ENCODE measurements at places on chromosomes 12 and 14.
A peak's percentile ranks its signal among the peaks of the same experiment; 100 is the strongest.

DNA sequence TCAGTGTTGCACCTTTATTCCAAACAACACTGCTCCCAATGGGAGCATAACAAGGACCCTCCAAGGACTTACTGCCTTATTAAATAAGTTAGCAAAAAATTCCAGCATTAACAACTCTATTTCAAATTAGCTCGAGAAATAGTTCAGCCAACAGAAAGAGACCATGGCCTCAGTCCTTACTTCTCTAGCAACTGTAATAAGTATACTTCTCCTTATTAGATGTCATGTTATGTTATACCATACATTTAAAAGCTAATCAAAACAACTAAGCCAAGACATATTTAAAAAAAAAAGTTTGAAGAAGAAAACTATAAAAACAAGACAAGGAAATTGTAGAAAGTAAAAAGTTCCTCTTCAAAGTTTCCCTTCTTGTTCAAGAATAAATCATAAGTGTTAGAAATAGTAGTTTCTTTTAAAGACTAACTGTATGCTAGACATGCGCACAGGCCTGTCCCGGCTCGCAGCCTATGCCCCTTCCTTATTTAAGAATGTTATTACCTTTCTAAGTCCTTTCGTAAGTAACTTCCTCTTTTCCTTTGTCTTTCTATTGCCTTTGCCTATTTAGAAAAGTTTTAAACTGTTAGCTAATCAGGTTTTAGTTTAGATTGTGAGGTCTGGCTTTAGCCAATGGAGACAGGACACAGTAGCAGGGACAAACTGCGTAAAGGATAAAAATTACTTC lies 68.6 kb downstream of the RESF1 start:
- no peak for DNase-seq

DNA sequence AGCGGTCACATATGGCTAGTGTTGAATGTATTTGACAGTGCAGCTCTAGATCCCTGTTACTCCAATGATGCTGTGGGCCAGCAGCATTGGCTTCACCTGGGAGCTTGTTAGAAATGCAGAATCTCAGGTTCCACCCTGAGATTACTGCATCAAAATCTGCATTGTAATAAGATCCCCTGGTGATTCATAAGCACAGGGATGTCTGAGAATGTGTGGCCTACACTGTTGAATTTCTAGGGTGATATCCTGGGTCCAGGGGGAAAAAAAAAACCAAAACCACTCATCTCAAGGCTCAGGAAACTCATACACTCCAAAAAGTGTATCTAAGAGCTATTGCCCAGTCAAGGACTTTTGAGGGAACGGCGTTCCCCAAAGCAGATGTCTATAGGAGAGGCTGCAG lies 196.8 kb downstream of the PPM1H start:
- no peak for DNase-seq

DNA sequence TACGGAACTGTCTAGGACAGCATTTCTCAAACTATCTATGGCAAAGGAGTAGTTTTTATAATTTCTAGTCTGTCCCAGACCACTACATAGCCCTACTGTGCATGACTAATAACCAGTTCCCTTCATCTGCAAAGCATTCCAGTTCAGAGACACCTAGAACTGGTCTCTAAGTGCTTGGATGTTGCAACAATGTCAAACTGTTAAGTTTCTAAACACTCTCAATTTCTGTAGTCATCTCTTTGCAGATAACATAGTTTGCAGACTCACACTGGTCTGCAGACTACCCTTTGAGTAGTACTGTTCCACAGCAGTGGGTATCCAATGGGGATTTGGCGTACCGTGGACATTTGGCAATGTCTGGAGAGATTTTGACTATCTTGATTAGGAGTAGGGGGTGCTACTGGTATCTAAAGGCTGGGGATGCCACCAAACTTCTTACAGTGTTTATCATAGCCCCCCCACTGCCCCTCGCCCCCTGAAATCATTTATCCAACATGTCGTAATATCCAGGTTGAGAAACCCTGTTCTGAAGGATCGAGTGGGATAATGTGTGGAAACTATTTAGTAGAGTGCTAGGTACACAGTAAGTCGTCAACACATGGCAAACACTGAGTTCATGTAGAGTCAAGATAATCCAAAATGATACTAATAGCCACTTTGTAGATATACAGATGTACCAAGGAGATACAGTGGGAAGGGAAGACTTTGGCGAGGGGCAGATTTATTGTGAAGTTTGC lies 1.7 kb downstream of the C12orf76 start:
- peak; percentile 66 for DNase-seq

GRCh38 chr12:39815746-39816145 lies 196.1 kb upstream of the ABCD2 start:
- DNase-seq: no peak

- peak; percentile 86 for DNase-seq
Observed at GRCh38 chr12:57771236-57771872, 551 bp downstream of the METTL1 start.

DNA sequence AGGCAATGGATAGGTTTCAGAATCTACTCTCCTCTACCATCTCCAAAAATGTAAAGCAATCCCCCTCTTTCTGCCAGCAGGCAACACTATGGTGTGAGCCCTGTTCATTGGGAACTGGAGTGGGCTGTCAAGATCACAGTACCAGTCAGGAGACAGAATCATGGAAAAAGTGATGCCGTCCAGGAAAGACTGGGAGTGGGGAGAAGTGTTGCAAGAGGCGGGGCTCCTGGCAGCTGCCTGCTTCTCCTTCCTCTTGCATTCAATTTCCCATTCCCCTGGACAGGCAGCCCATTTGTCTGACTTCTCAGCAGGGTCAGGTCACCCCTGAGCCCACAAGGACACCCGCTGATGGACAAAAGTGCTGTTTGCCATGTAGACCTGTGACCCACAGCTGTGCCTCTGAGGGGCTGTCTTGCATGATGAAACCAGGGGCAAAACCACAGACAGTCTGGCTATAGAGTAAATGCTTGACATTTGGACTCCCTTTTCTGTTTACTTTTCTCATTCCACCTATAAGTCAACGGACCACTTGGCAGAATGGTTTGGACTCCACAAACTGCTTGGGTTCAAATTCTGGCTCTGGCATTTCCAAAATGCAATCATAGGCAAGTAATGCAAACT lies 30.1 kb upstream of the RPH3A start:
- DNase-seq: no peak

GRCh38 chr12:14564336-14564959 lies 3.2 kb downstream of the PLBD1 start:
- no peak for DNase-seq

DNA sequence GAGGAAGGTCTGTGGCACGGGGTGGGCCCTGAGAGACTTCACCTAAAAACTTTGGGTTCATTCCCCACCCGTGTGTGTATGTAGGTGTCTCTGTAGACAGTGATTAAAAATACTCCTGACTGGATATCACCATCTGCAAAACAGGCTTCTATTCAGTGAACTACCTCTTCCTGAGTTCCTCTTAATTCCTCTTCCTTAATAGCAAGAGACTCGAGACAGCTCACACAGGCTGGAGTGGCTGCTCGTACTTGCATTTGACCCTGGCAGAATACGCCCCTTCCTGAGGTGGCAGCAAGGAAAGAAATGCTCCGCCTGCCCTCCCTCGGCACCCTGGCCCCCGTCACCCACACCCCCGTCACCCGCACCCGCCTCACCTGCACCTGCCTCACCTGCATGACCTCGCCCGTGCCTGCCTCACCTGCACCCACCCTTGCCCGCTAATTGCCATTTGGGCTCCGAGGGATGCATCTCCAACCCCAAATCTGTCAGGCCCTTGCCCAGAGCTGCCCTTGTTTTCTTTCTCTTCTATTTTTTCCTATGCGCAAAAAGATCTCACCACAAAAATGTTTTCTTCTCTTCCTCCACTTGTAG lies 90.0 kb downstream of the FBXL14 start:
- no peak for DNase-seq

DNA sequence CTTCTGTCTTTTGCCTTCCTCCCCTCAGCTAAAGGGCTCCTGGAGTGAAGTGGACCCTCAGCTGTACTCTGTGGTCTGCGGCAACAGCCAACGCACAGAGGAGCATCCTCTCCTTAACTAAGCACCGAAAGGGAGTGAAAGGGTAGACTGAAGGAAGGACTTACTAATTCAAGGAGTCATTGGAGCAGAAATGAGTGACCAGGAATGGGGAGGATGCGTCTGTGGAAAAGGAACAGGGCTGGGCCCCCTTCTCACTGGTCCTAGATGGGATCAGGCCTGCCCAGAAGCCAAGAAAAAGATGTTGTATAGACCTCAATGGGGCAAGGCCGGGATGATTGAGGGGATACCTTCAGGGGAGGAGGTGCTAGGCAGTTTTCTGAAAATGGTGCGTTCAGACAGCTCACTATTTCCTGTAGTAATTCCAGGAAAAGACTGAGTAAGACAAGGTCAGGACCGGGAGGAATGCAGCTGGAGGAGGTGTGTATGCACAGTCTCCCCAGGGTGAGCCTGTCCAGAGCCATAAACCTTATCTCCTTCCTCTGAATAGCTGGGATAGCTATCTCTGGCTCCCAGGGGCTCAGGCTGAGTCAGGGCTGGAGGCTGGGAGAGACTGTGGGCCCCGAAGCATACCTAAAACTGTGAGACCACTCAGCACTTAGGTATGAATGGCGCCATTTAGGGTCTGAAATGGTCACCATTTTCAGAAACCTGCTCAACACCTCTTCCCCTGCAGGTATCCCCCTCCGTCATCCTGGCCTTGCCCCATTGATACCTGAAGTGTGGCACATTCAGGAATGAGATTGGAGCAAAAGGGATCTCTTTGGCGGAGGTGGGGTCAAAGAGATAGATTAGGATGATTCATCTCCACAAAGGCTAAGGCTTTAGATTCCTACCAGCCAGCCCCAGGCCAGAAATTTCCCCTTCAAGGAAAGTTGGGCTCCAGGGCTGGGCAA lies 20.2 kb upstream of the KRT8 start:
- DNase-seq: no peak

- no peak for DNase-seq
Observed at GRCh38 chr12:89230376-89231315, 121.7 kb downstream of the DUSP6 start.

- no peak for DNase-seq
Observed at GRCh38 chr12:76277480-76277879, 70.7 kb downstream of the BBS10 start.

DNA sequence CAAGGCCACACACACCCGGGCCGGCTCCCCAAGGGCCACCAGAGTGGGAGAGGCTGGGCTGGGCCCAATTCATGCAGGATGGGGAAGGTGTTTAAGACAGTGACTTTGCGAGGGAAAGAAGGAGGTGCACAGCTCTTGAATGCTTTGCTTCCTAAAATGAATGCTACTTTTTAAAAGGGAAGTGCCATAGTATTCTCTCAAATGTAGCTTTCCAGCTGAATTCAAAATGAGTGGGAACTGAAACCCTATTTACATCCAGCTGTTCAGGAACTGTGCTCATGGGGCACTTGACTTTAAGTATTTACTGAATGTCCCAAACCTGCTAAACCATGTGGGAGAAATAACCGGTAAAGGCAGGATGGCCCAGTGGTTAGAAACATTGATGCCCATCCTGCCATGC lies 7.6 kb downstream of the ITPK1 start:
- no peak for DNase-seq

GRCh38 chr12:51377099-51377984 lies 13.9 kb downstream of the GALNT6 start:
- DNase-seq: no peak

DNA sequence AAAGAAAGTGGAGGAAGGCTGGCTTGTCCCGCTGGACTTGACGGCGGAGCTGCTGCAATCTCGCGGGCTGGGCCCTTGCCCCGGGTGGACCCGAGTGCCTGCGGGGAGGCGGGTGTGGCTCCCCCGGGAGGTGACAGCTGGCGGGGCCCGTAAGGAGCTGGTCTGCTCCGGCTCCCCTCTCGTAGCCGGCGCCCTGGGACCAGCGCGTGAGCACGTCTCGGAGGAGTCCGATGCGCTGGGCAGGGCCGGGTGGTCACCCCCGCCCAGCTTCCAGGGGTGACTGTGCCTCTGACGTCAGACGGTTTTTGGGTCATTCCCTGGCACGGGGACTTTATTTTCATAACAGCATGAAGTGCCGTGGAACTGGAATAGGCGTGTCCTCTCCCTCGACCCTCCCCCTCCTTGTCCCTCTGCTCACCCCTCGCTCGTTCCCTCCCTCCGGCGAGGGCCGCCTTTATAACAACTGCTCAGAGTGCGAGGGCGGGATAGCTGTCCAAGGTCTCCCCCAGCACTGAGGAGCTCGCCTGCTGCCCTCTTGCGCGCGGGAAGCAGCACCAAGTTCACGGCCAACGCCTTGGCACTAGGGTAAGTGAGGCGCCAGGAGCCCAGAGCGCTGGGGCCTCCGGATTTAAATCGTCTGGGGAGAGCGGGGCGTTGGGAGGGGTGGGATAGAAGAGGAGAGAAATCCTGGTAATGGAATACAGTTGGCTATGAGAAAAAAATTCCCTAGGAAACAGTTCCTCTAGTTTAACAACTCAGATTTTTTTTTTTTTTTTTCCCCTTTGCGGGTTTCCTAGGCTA lies at the start of gene GPRC5A:
Gene GPRC5A, plus strand, starts transcription at position 483 of the 801 bp plus-strand sequence. CDS start 16,688 bp downstream, outside the sequence.
- peak; percentile 77 for DNase-seq

DNA sequence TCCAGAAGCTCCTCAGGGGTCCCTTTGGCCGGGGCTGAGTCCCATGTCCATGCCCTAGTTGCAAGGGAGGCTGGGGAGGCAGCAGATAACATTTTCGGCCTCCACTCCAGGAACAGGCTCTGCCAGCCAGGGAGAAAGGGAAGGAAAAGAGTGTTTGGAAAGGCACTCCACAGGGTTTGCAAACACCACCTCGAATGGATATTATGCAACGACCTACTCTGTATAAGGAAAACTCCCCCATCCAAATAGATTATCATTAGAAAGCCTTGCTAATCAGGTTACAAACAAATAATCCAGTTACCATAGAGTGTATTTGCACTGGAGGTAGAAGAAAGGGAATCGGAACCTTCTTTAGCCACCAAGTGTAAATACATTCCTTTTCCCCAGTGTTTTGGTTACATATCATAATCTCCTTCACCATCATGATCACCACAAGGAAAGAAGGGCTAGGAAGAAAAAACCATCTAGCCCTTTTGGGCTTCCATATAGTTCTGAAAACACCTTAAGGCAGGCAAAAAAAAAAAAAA lies 40.4 kb downstream of the TMCC3 start:
- no peak for DNase-seq

DNA sequence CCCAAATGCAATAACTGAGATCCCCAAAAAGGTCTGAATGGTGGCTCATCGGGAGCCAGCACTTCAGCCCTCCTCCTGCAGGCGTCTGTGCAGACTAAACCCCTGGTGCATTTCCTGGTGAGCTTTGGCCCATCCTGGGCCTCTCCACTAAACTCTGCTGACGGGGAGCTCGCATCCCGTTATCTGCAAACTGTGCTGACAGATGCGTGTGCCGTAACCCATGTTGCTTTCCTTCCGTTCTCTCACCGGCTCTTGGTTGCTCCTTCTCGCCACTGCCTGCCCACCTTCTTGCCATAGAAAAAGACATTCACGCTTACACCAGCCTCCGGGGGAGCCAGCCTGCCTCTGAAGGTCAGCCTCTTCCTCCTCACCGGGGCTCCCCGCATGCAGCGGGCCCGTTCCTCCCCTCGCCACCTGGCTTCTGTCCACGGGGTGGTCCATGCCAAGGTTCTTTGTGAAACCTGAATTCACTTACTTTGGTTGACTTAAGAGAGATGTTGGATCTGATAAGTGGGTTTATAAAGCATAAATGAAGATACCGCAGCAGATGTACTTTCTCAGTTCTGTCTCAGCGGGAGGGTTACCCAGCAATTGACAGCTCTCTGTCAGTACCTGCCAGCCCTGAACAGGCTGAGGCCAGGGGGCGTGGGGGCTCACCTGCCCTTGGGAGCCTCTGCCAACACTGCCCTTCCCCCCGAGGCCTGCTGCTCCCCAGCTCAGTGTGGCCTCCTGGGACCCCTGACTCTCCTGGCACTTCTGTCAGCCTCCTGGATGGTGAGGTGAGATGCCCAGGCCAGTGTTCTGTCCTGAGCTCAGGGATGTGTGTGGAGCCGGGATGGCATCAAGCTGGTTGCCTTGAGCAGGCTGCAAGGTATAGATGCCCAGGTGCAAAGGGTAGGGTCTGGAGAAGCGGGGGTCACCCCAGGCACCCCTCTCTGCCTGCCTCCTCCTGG lies 14.2 kb downstream of the ZFYVE21 start:
- no peak for DNase-seq

Measured in cardiac septum (tissue), 1 donor.